ENCODE measurements at places on chromosomes 13 and 19. TPM values are rescaled to one million over a fixed set of nuclear protein-coding genes. Genes with fewer than 3 reads are reported as not detected.

DNA sequence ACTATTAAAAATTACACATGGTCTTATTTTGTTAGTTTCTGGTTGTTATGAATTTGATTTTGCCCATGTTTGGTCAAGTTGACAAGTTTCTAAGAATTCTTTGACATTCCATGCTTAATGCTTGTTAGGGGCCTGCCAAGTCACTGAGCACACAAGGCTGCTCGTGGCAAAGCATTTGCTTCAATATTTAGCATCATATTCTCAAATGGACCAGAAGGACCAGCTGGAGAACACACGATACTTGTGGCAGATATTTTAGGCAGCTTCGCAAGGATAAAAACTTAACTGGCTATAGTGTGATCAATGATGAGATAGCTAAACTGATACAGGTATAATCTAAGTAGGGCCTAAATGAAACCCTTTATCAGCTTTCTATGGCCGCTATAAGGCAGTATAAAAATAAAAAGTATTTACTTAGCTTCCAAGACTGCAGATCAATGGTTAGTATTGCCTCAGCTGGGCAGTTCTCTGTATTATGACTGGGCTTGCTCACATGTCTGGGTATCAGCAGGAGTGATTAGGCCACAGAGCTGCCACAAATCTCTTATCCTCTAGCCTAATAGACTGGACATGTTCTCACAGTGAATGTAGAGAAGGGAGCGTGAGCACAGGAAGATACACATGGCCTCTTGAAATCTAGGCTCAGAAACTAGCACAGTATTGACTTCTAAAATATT, 155.9 kb upstream of the SPRY2 start:
- peaks cover 2% of the 10 kb centered on the region for H3K27me3 ChIP-seq
- no peak overlapping the region for H3K27ac ChIP-seq
- no peak for DNase-seq
- no peaks in the 10 kb centered on the region for H3K36me3 ChIP-seq

GRCh38 chr19:42323473-42323851, 2.0 kb upstream of the MEGF8 start:
- H3K27ac ChIP-seq: no peak overlapping the region
- no peaks in the 10 kb centered on the region for H3K36me3 ChIP-seq
- peaks cover 19% of the 10 kb centered on the region for H3K4me1 ChIP-seq
- DNase-seq: no peak
- peaks cover 13% of the 10 kb centered on the region for H3K27me3 ChIP-seq
- H3K4me3 ChIP-seq: peak overlapping the region; percentile 38

DNA sequence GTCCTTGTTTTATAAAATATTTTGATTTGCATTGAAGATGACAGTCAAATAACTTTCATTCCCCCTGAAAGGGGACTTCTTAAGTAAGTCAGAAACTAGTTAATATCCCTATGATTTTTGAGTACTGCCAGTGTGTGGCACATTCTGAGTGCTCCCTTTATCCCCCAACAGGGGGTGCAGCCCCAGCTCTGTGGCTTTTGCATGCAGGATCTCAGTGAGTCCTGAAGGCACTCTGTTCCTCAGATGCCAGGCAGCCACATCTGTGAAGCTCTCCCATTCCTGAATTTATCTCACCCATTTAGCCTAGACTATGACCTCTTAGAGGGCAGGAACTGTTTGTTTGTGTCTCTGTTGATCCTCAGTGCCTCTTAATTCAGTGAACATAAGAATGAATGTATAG, 123.1 kb downstream of the CDK8 start:
- no peak overlapping the region for H3K4me3 ChIP-seq
- peak; percentile 21 for DNase-seq
- H3K27me3 ChIP-seq: no peaks in the 10 kb centered on the region
- H3K4me1 ChIP-seq: peaks cover 27% of the 10 kb centered on the region
- H3K36me3 ChIP-seq: peaks cover 2% of the 10 kb centered on the region

DNA sequence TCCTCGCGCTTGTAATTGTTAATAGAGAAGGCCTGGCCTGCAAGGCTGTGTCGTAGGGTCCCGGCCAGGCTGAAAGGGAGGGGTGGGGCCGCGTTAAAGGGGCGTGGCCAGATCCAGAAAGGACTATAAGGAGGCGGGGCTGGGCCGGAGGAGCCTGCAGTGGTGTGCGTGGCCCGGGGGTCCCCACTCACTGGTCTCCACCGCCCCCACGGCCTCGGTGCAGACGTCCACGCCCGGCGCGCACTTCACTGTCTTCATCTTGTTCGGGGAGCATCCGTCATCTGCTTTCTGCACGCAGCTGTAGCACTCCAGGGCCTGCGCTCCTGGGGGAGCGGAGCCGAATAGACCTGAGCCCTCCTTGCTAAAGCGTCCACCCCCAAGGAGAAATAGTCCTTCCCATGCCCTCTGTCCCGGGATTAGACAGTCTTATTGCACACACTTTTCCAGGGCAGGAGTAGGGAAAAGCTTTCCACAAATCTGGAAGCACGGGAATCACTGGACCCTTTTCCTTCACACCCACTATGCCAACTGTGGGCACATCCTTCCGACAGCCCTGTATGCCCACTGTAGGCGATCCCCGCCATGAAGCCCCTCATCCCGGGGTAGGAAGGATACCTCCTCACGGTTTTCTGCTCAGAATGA, 1.2 kb downstream of the LYPD3 start:
- H3K27me3 ChIP-seq: no peaks in the 10 kb centered on the region
- peaks cover 5% of the 10 kb centered on the region for H3K36me3 ChIP-seq
- H3K4me1 ChIP-seq: peaks cover 48% of the 10 kb centered on the region
- H3K27ac ChIP-seq: peak overlapping the region; percentile 94

DNA sequence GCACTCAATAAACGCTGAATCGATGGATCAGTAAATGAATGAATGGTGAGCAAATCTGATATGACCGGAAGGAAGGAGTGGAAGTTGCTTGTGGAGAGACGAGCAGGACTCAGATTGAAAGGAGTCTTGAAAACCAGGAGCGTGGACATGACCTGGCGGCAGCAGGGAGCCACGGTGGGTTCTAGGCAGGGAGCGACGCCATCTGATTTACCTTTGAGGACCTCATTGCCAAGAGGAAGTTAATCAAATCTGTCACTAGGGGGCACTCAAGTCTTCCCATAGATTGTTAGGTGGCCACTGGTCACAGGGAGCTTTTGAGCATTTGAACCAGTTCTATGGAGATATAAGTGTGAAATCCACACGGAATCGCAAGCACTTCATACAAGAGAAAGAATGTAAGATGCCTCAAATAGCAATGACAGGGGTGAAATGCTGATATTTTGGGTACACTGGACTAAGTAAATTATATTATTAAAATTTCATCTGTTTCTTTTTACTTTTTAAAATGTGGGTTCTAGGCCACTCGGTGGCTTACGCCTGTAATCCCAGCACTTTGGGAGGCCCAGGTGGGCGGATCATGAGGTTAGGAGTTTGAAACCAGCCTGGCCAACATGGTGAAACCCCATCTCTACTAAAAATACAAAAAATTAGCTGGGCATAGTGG, 9.2 kb upstream of the FBN3 start:
- H3K4me1 ChIP-seq: peaks cover 8% of the 10 kb centered on the region
- DNase-seq: peak; percentile 56
- H3K27me3 ChIP-seq: peaks cover 13% of the 10 kb centered on the region
- H3K4me3 ChIP-seq: no peak overlapping the region
- no peak overlapping the region for H3K27ac ChIP-seq

- H3K27ac ChIP-seq: no peak overlapping the region
- H3K4me1 ChIP-seq: no peaks in the 10 kb centered on the region
- no peaks in the 10 kb centered on the region for H3K36me3 ChIP-seq
- peaks cover 13% of the 10 kb centered on the region for H3K27me3 ChIP-seq
- DNase-seq: no peak
Measured at GRCh38 chr13:33303855-33304597, 18.5 kb upstream of the STARD13 start.

- H3K36me3 ChIP-seq: no peaks in the 10 kb centered on the region
- H3K4me1 ChIP-seq: no peaks in the 10 kb centered on the region
- no peak overlapping the region for H3K4me3 ChIP-seq
- no peak for DNase-seq
- H3K27me3 ChIP-seq: no peaks in the 10 kb centered on the region
Measured at GRCh38 chr19:2967972-2968371, 9.4 kb upstream of the TLE6 start.

- no peaks in the 10 kb centered on the region for H3K36me3 ChIP-seq
- no peak for DNase-seq
- H3K4me3 ChIP-seq: peak overlapping the region; percentile 18
- H3K4me1 ChIP-seq: no peaks in the 10 kb centered on the region
- H3K27me3 ChIP-seq: peaks cover 42% of the 10 kb centered on the region
Measured at GRCh38 chr13:51223560-51224270, 1.5 kb downstream of the FAM124A start.

- no peak for DNase-seq
- H3K4me1 ChIP-seq: peaks cover 3% of the 10 kb centered on the region
- H3K27ac ChIP-seq: no peak overlapping the region
- H3K4me3 ChIP-seq: no peak overlapping the region
Measured at GRCh38 chr19:7980635-7981121, 24.8 kb downstream of the ELAVL1 start.

GRCh38 chr19:40831502-40832430, 18.5 kb downstream of the CYP2A6 start:
- H3K36me3 ChIP-seq: peaks cover 4% of the 10 kb centered on the region
- no peak overlapping the region for H3K27ac ChIP-seq
- H3K4me1 ChIP-seq: peaks cover 23% of the 10 kb centered on the region
- no peak overlapping the region for H3K4me3 ChIP-seq
- DNase-seq: no peak
- no peaks in the 10 kb centered on the region for H3K27me3 ChIP-seq

- H3K27ac ChIP-seq: no peak overlapping the region
- H3K36me3 ChIP-seq: no peaks in the 10 kb centered on the region
- no peaks in the 10 kb centered on the region for H3K27me3 ChIP-seq
- H3K4me1 ChIP-seq: peaks cover 16% of the 10 kb centered on the region
- H3K4me3 ChIP-seq: peak overlapping the region; percentile 27
Measured at GRCh38 chr19:927780-928401, 2.1 kb downstream of the ARID3A start.

DNA sequence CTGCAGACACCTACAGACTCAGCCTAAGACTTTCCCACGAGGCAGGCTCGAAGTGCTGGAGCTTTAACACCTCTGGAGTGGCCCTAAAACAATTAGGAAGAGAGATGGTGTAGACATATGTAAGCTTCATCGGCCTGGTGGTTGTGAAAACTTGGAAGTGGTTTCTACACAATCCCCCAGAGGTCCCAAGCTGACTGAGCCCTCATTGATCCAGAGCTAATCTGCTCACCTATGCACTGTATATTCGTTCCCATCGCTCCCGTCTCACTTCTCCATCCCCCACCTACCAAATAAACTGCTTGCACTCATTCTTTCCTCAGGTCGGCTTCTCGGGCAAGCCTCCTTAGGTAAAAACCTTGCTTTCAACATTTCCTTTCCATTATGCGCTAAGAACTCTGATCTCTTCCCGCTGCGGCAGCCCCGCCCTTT, 767 bp upstream of the ZNF793 start:
- H3K4me1 ChIP-seq: no peaks in the 10 kb centered on the region
- H3K36me3 ChIP-seq: peaks cover 41% of the 10 kb centered on the region
- H3K4me3 ChIP-seq: no peak overlapping the region
- no peak overlapping the region for H3K27ac ChIP-seq
- no peaks in the 10 kb centered on the region for H3K27me3 ChIP-seq
- peak; percentile 11 for DNase-seq

GRCh38 chr13:32092496-32092895, 60.9 kb downstream of the FRY start:
- H3K27me3 ChIP-seq: peaks cover 2% of the 10 kb centered on the region
- H3K4me3 ChIP-seq: no peak overlapping the region

DNA sequence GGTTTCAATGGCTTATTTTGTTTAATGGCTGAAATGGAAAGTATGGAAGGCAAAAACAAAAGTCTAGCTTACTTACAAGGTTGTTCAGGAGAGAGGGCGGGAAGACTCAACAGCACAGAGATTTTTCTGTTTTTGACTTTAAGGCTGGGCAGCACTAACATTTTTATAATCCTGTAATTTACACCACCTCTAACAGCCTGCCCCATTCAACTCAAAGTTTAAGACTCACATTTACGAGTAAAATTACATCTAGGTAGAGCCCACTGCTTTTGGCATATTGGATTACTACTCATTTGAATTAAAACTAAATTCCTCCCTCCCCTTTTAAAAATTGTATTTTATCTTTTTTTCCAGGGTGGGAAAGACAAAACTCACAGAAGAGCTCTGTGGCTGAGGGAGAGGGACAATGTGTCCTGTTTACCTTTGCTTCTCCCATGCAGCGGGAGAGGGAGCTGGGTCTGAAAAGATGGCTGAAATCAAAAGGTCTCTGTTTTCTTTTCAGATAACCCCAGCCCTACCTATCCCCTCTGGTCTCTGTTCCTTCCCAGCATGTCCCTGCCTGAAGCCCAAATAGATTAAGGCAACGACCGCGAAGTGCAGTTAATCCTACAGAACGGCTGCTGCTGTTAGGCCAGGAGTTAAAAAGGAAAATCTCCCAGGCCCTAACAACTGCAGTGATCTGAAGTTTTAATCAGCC, 6.6 kb downstream of the EFNB2 start:
- H3K27me3 ChIP-seq: peaks cover 51% of the 10 kb centered on the region
- H3K4me1 ChIP-seq: peaks cover 8% of the 10 kb centered on the region
- H3K36me3 ChIP-seq: no peaks in the 10 kb centered on the region

- no peaks in the 10 kb centered on the region for H3K36me3 ChIP-seq
- DNase-seq: no peak
- no peaks in the 10 kb centered on the region for H3K27me3 ChIP-seq
- H3K4me1 ChIP-seq: no peaks in the 10 kb centered on the region
- no peak overlapping the region for H3K4me3 ChIP-seq
- no peak overlapping the region for H3K27ac ChIP-seq
Measured at GRCh38 chr13:90717451-90717936, 630.0 kb upstream of the MIR17HG start.

DNA sequence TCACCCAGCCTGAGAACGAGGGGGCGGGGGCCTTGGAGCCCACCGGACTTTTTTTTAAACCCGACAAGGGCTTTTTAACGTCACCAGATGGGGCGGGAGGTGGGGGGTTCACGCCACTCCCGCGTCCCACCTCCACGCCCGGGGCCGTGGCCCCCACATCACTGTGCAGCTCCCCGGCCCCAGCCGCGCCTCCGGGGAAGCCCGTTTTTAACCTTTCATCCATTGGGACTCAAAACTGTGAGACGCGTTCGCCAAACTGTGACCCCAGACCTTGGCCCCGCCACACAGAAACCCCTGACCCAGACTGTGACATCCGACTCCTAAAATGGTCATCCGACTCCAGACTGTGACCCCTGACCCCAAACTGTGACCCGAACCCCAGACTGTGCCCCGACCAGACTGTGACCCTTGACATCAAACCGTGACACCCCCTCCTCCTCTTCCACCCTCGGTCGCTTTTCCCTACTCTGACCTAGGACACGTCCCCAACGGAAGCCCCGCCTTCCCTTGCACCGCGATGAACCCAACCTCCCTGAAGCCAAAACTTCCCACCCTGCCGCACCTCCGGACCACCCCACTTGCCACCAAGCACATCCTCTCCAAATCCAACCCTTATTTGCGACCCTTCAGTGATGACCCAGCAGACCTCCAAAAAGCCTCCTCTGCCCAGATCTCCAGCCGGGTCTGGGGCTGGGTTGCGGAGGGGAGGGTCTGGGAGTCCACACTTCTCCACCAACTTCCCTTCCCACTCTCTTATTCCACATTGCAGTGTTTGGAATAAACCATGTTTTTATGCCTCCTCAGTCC, 1.5 kb upstream of the GRWD1 start:
- H3K4me1 ChIP-seq: peaks cover 32% of the 10 kb centered on the region
- peaks cover 27% of the 10 kb centered on the region for H3K36me3 ChIP-seq
- peak overlapping the region; percentile 79 for H3K4me3 ChIP-seq
- H3K27me3 ChIP-seq: peaks cover 19% of the 10 kb centered on the region
- peak overlapping the region; percentile 5 for H3K27ac ChIP-seq

The MFSD12 gene
- 63.5 TPM for total RNA-seq

The OR4F17 gene
- not detected for total RNA-seq

The NCR1 gene
- total RNA-seq: 0.68 TPM

The PROZ gene
- not detected for total RNA-seq

The NEK5 gene
- 0.11 TPM for total RNA-seq

The ZNF583 gene
- 1.6 TPM for total RNA-seq

The ADAMTSL5 gene
- total RNA-seq: 1.3 TPM

The ZNF665 gene
- total RNA-seq: 9.3 TPM

The B3GNT3 gene
- 0.20 TPM for total RNA-seq

Measured in activated CD8-positive, alpha-beta T cell treated with anti-CD3 and anti-CD28 coated beads for 36 hours (primary cell).